Lung (tissue), 17 donors: ENCODE measurements at places on chromosomes 3 and 15.

DNA sequence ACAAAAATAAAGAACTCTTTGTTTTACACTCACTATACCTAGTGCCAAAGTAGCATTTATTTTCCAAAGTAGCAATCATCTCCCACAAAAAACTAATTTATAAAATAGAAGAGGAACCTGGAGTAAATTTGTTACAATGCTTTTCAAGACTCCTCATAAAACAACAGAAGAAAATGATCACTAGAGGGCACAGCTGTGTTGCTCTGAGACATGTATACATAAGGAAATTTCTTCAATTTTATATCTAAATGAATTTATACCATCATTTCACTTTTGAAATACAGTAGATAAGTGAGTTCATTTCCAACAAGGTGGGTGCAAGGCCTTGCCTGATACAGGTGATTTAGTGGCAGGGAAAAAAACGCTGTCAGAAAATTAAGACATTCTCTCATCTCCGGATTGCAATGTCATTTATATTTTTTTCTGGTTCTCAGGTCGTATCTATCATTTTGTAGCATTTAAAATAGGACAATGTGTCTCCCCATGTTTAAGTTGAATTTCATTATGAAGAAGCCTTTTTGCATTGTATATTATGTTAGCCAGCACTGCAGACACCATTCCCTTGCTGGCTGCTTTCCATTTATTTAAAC lies 25.3 kb upstream of the ARHGEF26 start:
- no peak for DNase-seq

DNA sequence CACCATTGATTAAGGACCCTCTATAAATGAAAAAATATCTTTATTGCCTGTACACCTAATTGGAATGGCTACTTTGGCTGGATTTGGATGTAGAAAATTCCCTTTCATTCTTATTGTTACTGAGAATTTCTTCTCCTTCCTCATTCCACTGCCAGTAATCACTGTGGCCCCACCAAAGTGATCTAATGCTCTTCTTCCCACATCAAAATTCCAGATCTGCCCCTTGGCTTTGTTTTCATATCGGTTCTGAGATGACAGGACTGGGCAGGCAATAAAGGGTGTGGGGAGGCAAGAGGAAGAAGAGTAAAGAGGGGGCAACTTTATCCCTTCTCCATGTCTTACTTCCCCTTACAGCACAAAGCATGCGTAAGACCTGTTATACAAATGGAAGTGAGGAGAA lies 2.1 kb downstream of the ANKUB1 start:
- DNase-seq: no peak

GRCh38 chr3:195872800-195873199 lies 35.6 kb downstream of the TNK2 start:
- peak; percentile 41 for DNase-seq

- DNase-seq: no peak
Measured at GRCh38 chr3:109177908-109178307, 41.4 kb downstream of the C3orf85 start.

- no peak for DNase-seq
Measured at GRCh38 chr15:78695854-78696253, 54.8 kb upstream of the CHRNB4 start.

- no peak for DNase-seq
Measured at GRCh38 chr3:163504974-163505373, 1573.3 kb downstream of the SI start.

GRCh38 chr15:88113613-88114308 lies 142.8 kb downstream of the NTRK3 start:
- peak; percentile 92 for DNase-seq

- DNase-seq: peak; percentile 44
Measured at GRCh38 chr3:159829539-159830227, 159.0 kb upstream of the IL12A start.

GRCh38 chr3:17579289-17580031 lies 163.0 kb downstream of the TBC1D5 start:
- DNase-seq: no peak

DNA sequence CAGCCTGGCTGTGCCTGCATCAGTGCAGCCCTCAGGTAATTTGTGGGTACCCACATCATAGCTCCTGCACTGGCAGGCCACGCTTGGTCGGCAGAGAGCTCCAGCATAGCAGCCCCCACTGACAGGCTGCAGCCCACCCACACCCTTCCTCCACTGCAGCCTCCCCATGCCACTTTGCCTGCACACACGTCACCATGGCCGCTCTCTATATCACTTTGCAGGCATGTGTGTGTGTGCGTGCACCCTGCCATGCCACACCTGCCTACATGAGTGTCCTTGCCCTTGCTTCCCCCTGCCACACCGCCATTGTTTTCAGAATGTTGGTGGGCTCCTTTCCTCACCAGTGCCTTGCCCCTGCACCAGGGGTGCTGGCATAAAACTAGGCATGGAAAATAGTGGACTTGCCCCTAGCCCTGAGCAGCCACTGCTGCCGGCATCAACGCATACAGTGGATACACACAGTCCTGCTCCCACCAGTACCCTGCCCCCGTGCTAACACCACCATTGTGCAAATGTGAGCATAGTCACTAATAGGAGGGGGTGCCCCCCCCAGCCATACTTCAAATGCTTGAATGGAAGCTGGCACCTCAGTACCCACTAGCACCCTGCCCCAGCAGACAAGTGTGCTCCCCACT lies 278.7 kb upstream of the MANF start:
- DNase-seq: no peak

DNA sequence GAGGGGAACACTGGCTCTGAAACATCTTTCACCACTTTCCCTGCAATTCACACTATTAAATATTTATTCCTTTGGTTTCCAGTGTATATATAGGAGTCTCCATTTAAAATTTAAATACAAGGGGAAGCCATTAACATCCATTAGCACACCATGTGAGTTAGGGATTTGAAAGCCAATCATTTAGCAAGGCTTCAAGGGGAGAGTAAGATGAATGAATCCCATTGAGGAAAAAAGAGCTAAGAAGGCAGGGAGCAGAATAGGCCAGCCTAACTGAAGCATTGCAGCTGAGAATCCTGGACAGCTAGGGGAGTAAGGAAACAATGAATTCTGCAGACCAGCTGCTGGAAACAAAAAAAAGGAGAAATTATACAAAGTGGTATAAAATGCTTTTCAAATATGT lies 426.1 kb downstream of the IL5RA start:
- no peak for DNase-seq

DNA sequence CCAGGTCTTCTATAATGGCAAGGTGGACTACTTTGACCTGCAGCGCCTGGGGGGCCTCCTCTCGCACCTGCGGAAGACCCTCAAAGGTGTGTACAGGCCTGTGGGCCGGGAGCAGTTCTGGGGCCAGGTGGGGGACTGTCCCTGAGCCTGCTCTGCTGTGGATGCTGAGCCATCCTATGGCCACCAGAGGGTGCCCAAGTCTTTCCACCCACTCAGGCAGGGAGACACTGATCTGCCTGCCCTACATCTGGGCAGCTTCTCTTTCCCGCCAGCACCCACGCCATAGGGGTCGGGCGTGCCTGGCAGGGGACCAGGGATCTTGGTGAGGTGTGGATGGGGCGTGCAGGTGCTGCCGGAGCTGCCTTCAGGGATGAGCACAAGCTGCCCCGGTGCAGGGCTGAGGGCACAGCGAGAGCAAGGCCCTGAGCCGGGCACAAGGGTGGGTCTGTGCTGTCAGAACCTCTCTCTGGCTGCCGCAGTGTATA lies 14.1 kb downstream of the RNF123 start:
- DNase-seq: peak; percentile 56

DNA sequence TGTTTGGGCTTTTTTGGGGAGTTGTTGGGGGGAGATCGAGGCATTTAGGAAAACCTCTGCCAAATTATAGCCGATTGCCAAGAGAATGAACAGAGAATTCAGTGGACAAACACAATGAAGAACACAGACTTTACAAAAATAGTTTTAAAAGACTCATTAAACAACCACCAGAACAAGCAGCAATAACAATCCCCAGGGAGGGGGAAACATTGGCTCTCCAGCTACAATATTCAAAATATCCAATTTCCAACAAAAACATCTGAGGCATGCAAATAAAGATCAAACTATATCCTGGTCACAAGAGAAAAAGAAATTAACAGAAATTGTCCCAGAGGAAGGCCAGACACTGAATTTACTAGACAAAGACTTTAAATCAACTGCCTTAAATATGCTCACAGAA lies 24.5 kb upstream of the ANKRD28 start:
- no peak for DNase-seq

DNA sequence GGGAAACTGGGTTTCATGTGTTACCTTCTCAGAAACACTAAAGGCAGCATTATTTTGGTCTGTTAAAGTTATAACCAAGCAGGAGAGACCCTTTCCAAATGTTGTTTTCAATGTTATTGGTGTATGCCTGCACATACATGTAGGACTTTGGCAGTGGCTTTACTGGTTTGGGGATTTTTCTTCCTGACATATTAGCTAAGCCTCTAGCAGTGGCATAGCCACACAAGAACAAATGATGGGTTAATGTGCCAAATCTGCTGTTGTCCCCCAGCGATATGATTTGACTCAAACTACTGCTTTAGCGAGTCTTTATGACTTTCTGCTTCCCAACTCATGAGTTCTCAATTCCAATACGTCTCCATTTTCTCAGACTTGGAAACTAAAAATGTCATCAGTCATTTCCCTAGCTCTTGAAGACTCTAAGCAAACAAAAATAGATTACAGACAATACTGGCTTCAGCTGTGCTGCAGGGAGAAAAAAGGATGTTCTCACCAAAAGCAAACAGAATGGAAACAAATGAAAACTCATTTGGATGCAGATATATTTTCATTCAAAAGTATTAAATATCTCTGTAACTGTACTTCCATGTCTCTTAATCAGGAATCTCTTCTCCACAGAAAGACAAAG lies 29.6 kb downstream of the TPM1 start:
- DNase-seq: no peak

GRCh38 chr3:13121553-13122001 lies 48.3 kb upstream of the IQSEC1 start:
- no peak for DNase-seq

- DNase-seq: no peak
Measured at GRCh38 chr3:15845475-15845874, 47.7 kb upstream of the ANKRD28 start.

- DNase-seq: no peak
Measured at GRCh38 chr3:851098-851790, 241.6 kb upstream of the CNTN6 start.

GRCh38 chr3:171192176-171192854 lies 165.8 kb upstream of the SLC2A2 start:
- no peak for DNase-seq

- DNase-seq: no peak
Measured at GRCh38 chr3:140432229-140432669, 245.6 kb upstream of the TRIM42 start.

DNA sequence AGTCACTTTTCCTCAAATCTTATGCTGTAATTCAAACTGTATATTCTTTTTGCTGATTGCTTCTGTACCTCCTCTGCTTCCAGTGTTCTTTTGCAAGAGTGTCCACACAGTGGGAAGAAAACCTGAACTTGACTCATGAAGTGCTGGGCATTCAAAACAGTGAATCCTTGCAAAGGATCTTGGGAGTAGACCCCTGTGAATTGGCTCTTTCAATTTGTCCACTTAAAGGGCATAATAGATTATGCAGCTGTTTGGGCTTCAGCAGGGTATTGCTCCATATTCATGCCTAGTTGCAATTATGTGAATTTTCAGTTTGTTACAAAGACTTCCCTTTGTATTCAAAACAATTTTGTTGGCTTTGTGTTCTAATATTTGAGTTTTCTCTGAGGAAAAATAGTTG lies 11.4 kb downstream of the ZFAND6 start:
- DNase-seq: peak; percentile 17

DNA sequence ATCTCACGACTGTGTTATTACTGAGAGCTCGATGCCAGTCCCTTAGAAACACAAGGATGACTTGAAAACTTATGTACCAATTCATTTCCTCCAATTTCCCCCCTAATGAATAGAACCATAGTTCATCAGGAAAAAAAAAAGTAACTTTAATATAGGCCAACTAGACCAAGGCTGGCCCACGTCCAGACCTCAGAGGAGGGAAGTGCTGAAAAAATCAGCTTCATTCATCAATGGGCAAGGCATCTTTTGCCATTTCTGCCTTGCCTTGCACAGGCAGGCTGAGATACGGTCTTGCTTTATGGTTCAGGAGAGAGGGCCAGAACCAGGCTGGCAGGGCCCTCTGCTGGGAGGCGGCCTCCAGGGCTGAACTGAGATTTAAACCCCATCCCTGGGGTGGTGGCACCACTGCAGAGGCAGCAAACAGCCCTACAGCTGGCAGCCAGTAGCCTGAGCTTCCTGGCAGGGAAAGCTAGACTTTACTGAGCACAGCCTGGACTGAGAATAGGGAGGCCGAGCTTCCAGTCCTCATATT lies 104.1 kb upstream of the TNFAIP8L3 start:
- no peak for DNase-seq

- no peak for DNase-seq
Measured at GRCh38 chr15:99511531-99511865, 54.3 kb upstream of the MEF2A start.

GRCh38 chr3:155772801-155773200 lies 27.9 kb upstream of the PLCH1 start:
- no peak for DNase-seq

DNA sequence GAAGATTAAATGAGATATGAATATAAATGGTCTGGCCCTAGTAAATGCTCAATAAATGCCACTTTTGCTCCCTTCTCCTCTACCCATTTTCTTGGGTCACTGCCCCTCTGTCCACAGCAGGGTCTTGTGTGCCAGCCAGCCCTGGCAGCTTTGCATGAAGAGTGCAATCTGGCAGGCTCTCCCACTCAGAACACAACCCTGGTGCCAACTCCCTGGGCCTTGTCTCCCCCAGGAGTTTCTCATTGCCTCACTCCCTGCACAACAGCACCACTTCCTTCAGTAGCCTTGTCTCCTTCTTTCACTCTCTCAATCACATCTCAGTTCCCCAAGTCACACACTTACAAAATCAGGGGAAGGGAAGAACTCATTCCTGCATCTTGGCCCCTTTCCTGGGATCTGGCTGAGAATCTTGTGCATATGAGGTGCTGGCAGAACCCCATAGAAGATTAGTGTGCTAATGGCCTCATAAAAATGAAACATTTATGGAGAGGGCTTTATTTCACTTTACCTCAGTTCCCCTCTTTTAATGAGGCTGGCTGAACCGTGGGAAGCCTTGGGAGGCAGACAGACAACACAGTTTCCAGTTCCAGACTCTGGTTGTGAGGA lies 445.9 kb upstream of the PROK2 start:
- peak; percentile 95 for DNase-seq

- no peak for DNase-seq
Measured at GRCh38 chr3:18190646-18191045, 234.5 kb downstream of the SATB1 start.

GRCh38 chr3:100893590-100893989 lies 99.6 kb downstream of the ABI3BP start:
- DNase-seq: peak; percentile 43

GRCh38 chr3:186653080-186653707 lies 12.6 kb upstream of the HRG start:
- no peak for DNase-seq

GRCh38 chr3:42032693-42033349 lies 58.3 kb upstream of the TRAK1 start:
- DNase-seq: peak; percentile 74
